GM06990 (cell line): ENCODE measurements at places on chromosomes 5 and 9.

DNA sequence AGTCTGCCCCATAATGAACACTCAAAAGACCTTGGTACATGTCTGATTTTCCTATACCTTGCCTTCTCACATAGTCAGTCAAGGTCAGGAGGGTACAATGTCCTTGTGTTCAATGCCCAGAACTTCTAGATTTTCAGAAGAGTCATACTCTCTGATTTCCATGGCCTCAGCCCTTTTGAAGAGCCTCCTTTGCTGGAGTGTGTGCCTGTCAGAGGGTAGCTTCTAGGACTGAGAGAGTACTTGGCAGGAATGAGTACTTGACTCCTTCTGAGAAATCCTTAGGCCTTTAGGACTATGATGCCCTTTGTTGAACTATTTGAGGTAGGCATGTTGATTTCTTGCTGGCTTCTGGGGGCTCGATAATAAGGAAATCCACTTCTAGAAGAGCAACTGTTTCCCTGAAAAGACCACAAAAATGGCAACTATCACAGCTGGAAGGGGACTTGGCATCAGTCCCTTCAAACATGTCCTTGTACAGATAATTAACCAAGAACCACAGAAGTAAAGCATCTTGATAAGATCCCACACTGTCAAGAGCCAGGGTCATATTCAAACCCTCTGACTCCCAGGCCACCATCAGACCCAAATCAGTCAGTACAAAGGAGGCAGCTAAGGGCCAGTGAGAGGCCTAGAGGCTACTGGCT is 10.6 kb upstream of the MEGF9 start:
- no peak for DNase-seq

DNA sequence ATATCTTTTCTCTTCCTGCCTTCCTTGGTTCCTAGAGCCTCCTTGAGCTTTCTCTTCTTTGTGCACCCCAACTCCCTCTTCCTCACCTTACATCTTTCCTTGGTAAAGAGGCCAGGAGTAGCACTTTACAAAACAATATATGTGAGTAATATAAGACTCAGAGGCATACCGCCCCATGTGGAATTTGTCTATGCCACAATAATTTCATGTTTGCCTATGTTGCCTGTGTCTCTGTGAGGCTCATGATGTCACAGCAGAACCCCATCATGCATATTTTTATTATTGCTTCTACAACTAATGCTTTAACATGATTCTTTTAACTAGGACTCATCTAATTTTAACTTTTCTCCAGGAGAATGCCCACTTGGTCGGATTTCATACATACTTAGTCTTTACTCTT is 15.0 kb upstream of the LVRN start:
- DNase-seq = no peak

DNA sequence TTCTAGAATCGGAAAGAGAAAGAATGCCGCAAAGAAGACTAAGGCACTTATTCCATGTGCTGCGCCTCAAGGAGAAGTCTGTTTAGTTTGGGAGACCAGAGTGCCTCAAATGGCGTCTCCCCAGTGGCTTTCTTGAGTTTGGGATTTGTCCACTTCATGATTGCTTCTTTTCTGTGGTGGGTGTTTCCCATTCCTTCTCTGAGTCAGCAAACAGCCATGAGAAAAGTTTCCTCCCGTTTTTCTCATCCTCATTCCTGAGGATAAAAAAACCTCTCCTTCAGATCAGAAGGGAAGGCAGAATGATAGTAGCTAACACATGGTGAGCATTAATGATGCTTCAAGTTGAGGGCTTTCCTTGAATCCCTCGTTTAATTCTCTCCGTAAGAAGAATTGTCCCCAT is 275.9 kb upstream of the WWC1 start:
- no peak for DNase-seq

- no peak for DNase-seq
Measured at GRCh38 chr9:13779106-13779505, 499.6 kb upstream of the MPDZ start.

DNA sequence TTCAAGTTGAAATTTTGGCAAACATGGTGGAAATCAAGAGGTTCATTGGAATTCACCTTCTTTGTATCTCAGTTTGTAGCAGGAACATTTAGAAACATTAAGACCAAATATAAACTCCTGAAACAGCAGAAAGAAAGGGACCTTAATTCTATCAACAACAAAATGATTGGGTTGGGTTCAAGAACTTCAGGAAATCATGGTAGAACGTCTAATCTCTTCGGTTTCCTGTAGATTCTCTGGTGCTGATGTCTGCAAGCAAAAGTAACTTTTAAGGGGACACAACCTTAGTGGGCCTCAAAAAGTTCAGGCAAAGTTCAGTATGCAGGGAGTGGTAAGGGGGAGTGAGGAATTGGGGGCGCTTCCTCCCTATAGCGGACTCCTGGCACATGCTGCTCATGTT is 3.4 kb downstream of the IL33 start:
- DNase-seq = no peak

- no peak for DNase-seq
Measured at GRCh38 chr9:79408200-79408599, 163.6 kb upstream of the TLE4 start.

DNA sequence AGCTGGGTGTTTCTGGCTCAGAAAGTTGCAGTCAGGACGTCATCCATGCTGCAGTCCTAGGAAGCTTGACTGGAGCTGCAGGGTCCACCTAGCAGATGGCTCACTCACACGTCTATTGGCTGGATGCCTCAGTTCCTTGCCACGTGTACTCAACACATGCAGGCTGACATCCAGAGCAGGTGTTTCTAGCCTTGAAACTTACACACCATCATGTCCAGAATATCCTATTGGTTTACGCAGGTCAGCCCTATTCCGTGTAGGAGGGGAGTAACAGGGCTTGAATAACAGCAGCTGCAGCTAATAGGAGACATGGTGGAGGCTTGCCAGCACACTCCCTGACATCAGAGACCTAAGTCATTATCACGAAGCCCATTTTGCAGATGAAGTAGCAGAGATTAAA is 473.5 kb downstream of the ACTL7B start:
- DNase-seq = no peak

GRCh38 chr9:90929626-90930025 is 128.0 kb downstream of the SYK start:
- DNase-seq = no peak

- DNase-seq = no peak
Measured at GRCh38 chr5:82046276-82046647, 74.4 kb downstream of the ATG10 start.

DNA sequence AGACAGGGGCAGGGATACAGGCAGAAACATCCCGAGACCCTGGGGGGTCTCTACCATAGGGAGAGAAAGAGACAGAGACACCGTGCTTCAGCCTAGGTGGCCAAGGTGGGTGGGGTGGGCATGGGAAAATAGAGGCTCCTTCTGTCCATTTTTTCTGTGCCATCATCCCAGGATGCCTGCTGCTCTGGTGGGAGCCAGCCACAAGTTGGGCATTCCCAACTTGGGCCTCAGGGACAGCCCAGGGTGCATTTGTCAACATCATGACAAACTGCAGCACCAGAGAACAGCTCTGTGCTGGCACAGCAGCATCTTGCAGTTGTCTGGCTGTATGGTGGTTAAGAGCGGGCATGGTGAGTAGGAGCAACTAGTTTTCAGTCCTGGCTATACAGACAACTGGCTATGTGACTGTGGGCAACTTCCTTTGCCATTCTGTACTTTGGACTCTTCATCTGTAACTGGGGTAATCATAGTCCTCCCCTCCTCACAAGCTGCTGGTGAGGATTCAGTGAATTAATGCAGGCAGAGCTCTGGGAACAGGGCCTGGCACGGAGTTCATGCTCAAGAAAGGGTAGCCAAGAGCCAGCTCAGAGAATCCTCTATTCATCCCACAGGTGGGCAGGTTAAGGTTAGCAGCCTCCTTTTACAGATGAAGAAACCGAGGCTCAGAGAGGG is 100.4 kb downstream of the RGS3 start:
- DNase-seq = no peak

DNA sequence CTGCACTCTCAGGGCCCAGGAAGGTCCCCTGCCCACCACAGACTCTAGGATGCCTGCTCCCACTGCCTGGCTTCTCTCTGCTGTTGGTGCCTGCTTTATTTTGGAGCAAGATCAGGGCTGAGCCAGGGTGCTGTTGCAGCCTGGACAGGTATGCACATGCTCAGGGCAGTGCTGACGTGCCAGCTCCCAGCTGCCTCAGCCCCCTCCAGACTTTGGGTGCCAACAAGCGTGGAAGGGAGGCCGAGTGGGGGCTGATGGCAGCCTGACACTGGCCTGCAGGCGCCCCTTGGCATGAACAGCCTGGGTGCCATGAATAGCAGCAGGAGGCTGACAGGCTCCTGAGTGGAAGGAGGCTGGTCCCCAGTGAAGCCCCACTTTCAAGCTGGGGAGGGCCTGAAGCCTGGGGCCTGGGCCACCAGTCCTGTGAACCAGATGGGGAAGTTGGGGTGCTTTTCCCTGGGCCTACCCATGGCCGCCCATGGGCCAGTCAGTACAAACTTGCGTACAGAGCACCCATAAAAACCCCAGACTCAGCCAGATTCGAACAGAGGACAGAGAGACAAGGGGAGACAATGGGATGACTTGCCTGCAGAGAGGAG is 6.8 kb downstream of the AMBP start:
- no peak for DNase-seq

DNA sequence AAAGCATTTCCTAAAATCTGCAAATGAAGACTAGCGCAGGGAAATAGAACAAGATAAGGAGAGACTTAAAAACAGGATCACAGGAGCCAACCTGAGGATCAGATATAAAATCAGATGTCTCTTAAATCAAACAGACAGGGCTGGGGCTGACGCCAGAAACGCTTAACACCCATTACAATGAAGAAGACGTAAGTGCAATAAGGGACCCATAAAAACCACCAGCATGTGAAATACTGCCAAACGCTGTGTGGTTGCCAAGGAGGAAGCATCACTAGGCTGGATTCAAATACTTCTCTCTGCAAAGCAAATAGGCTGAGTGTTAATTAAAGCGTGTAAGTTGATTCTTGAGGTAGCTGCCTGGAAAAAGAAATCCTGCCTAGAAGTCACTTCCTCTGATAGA is 74.4 kb upstream of the ATP10B start:
- DNase-seq = no peak

- DNase-seq = no peak
Measured at GRCh38 chr5:22560147-22560546, 293.0 kb downstream of the CDH12 start.

GRCh38 chr9:91958174-91958573 is 8.1 kb upstream of the ROR2 start:
- no peak for DNase-seq
